ENCODE measurements at places on chromosomes 5 and 9.

- DNase-seq = no peak
These were observed 214.0 kb downstream of the PTTG1 start for GRCh38 chr5:160635663-160636062.

- peak; percentile 75 for DNase-seq
These were observed 2.9 kb downstream of the P4HA2 start for GRCh38 chr5:132224716-132225115.

DNA sequence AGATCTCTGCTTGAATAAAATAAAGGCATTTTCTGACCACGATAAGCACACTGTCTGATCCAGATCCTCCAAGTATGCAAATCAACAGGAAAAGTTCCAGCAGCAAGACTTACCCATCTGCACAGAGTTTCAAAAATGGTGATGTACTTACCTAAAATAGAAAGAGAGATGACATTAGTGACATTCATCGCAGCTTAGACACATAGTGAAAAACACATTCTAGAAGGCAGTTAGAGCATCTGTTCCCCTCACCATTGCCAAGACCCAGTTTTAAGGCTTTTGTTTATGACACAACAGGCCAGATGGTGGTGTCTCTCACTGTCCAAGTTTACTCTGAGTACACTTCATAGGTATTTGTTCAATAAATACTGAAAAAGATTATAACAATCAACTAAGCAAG lies 207.7 kb downstream of the PDE4D start:
- DNase-seq = peak; percentile 65

GRCh38 chr5:173625673-173626504 lies 9.4 kb upstream of the BOD1 start:
- no peak for DNase-seq

DNA sequence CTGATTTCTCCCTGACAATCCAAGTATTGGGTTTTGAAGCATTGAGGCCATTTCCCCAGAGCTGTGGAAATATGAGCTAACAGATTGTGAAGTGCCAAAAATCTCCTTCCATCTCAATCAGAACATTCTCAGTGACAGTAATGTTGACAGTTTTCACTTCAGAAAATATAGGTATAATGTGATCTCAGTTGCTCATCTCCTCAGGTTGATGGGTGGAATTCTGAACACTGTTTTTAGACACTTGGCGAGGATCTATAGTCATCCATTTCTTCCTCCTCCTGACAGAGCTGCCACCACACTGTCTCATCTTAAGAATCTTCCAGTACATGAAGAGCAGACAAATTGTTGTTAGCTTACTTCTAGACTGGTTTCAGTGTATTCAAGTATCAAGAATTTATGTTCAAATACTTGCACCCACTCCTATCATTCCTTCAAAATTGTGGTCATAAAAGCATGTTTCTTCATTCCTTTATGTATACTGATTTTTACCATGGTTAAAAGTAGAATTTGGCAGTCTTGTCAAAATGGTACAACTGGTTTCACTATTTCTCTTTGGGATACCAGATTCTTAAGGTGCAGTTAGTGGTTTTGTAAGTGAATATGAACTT lies 199.7 kb upstream of the TLE4 start:
- DNase-seq = peak; percentile 40
